ENCODE measurements at places on chromosomes 2 and 18.

DNA sequence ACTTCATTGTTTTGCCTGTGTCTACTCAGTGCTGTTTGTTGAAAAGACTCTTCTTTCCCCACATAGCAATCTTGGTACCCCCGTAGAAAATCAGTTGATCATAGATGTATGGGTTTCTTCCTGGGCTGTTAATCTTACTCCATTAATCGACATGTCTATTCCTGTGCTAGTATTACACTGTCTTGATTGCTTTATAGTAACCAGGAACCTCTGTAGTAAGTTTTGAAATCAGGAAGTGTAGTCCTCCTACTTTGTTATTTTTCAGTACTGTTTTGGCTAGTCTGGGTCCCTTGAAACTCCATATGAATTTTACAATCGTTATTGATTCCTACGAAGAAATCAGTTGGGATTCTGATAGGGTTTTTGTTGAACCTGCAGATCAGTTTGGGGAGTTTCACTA lies 78.8 kb upstream of the FAM136A start:
- no peak for DNase-seq

DNA sequence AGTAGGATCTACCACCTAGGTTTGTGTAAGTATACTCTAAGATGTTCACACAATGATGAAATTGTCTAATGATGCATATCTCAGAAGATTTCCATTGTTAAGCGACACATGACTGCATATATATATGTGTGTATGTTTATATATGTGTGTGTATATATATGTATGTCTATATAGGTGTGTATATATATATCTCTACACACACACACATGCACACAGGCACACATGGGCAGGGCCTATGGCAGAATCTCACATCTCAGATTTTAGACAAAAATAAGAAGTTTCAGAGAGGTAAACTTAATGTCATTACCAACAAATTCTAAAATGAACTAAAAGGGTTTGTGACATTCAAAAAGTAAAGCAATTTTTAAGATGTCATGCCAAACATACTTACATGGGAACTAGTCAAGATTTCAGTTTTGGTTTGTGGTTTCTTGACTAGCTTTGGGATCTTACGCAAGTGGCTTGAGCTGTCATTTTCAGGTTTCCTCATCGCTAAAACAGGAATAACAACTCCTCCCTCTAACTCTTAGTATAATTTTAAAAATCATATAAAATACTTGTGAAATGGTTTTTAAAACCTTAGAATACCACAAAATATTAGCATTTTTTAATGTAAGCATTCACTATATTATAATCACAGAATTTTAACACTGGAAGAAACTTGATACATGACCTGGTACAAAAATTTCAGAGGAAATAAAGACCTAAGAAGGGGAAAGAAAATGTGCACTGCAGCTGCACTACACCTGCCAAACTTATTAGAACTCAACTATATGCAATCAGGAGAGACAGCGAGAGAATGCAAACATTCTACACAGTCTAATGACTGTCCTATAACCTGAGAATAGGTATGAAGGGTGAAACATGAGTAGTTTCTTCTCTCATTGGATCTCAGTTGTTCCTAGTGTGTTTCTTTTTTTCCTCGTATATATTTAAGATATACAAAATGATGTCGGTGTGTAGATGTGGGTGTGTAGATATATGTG lies 75.7 kb downstream of the TTC21B start:
- no peak for DNase-seq

DNA sequence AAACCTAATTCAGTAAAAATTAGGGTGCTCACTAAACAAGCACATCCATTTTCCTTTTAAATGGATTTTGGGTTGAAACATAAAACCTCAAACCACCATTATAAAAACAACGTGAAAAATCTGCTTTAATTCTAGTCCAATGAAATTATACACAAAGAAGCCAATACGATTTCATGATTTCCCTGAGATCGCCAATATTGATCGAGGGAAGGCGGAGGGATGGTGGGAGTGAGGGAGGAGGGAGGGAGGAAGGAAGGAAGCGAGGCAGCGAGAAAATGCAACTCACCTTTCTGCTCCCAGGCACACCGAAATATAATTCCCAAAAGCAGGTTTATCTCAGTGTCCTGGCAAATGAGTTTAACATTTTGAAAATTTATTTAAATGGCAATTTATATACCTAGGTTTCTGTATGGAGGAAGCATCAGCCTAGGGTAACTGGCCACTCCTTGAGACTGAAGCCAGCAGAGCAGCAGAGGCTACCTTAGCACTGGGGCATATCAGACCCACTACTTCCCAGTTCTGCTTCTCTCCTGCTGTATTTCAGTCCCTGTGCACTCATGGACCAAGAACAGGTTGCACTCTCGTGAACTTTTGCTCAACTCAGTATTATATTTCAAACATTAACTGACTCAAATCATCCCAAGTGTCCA lies 2.3 kb upstream of the ONECUT2 start:
- DNase-seq = no peak

DNA sequence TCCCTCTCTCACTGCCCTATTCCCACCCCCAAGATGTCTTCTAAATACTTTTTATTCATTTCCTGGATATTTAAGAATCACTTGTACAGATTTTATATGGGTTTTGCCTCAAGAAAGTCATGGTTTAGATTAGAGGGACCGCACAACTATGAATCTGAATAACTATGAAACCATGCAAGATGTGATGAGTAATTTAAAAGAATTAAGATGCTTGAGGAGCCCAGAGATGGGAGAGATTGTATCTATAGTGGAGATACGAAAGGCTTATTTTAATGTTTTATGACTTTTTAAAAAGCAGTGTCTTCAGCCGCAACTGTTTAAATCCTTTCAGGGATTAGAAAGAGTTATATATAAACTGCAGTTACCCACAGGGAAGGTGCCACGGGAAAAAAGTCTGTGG lies 324.1 kb downstream of the LPIN1 start:
- DNase-seq = no peak

DNA sequence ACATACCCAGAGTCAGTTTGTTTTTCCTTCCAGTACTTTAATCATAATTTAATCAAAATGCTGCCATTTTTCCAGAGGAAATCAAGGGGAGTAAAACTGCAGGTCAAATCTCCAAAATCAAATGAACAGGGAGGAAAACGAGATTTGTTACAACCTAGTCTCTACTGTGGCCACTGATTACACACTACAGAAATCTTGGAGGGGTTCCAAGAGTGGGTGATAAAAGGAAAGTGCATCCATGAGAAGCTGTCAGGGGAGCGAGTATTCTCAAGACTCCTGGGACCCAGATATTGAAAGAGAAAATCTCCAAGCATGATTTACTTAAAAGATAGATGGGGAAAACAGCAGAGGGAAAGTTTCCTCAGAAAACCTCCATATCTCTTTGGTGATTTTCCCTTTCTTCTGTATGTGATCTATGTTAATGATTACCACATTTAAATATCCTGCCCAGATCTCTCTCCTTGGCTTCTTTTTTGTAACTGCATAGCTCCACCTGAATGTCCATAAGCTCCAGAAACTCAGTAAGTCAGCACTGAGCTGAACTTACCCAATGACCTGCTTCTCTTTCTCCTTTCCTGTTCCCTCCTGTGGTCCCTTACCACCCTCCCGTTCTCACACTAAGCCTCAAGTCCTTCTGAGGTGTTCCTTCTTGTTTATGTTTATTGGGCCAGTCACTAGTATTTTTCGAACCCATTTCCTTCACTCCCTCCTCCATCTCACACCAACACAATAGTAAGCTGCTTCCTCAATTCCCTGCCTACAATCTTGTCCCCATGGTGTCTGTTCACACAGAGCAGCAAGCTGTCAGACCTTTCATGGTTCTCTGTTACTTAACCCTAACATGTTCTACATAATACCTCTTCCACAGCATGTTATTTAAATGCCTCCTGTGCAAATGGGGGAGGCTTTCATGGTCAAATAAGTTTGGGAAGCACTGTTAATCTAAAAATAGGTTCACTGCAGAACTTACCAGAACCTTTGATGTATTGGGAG lies 73.9 kb upstream of the TWSG1 start:
- DNase-seq = no peak

- DNase-seq = no peak
These were observed 20.7 kb downstream of the SPTBN1 start for GRCh38 chr2:54476852-54477251.

GRCh38 chr2:113818382-113818951 lies 62.0 kb upstream of the SLC35F5 start:
- DNase-seq = no peak

- no peak for DNase-seq
These were observed 12.7 kb upstream of the CDH2 start for GRCh38 chr18:28189400-28190239.

- DNase-seq = peak; percentile 4
These were observed 681 bp upstream of the ROCK2 start for GRCh38 chr2:11344956-11345677.

- DNase-seq = no peak
These were observed 103.6 kb downstream of the LRRTM4 start for GRCh38 chr2:77418537-77418936.

- no peak for DNase-seq
These were observed 637.8 kb upstream of the CHAC2 start for GRCh38 chr2:53129851-53130250.

GRCh38 chr2:234695981-234696380 lies 199.1 kb upstream of the ARL4C start:
- DNase-seq = no peak
